ENCODE measurements at places on chromosomes 1 and 21.

- DNase-seq, result no peak
These were observed 14.4 kb downstream of the SOX13 start for GRCh38 chr1:204087181-204087892.

GRCh38 chr1:161498646-161499045 lies 6.6 kb upstream of the FCGR2A start:
- no peak for DNase-seq

- no peak for DNase-seq
These were observed 39.3 kb upstream of the TENT5C start for GRCh38 chr1:117566556-117566955.

- no peak for DNase-seq
These were observed 68.8 kb downstream of the JMJD4 start for GRCh38 chr1:227666286-227666685.

- DNase-seq, result peak; percentile 93
These were observed 24.2 kb downstream of the PDE9A start for GRCh38 chr21:42677339-42678321.

DNA sequence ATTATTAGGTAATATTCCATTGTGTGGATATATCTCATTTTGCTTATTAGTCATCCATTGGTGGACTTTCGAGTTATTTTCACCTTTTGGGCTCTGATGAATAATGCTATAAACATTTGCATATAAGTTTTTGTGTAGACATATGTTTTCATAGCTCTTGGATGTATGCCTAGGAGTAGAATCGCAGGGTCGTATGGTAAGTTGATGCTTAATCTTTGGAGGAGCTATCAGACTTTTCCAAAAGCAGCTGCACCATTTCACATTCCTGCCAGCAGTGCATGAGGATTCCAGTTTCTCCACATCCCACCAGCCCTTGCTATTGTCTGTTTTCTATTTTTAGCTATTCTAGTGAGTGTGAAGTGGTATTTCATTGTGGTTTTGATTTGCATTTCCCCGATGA lies 120.3 kb upstream of the TMEM51 start:
- no peak for DNase-seq

DNA sequence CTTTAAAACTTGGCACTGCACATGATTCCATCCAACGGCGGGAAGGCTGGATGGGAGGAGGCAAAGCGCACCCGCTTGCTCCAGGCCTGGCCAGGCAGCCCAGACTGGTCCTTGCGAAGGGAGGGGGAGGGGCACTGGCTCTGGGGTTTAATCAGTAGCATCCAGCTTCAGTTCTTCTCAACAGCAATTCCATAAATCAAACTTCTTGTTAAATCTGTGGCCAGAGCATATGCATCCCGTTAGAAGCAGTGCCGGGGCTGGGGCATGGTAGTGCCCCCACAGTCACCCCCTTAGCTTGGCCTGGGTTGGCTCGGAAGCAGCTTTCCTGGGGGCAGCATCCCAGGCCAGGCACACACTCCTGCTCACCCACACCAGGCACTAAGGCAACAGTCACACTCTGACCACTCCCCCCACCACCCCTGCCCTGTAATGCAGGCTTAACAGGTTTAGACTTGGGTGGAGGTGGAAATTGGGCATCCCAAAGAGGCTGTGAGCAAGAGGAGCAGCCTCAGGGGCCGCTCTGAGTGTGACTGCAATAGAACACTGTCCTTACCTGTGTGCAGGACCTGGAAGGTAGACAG lies 94.1 kb upstream of the CASZ1 start:
- DNase-seq, result no peak

DNA sequence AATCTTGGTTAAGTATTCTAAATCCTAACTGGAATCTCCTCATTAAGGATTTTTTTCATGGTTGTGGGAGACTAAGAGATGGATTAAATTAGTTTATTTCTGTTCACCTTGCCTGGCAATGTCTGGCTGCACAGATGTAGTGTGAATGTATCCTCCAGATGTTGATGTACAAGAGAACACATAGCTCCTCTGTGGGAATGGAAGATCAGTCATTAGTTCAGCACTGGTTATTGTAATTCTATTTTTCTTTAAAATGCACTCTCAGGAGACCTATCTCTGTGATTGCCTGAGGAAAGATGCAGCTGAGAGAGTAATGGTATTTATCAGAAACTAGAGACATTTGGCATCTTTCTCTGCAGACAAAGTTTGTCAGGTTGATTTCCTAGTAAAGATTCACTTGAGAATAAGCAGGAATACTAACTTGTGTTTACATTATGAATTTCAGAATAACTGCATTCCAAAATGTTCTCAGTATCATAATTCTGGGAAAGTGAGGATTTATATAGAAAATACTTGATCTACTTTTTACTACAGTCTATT lies 178.6 kb downstream of the GIPC2 start:
- DNase-seq, result no peak

DNA sequence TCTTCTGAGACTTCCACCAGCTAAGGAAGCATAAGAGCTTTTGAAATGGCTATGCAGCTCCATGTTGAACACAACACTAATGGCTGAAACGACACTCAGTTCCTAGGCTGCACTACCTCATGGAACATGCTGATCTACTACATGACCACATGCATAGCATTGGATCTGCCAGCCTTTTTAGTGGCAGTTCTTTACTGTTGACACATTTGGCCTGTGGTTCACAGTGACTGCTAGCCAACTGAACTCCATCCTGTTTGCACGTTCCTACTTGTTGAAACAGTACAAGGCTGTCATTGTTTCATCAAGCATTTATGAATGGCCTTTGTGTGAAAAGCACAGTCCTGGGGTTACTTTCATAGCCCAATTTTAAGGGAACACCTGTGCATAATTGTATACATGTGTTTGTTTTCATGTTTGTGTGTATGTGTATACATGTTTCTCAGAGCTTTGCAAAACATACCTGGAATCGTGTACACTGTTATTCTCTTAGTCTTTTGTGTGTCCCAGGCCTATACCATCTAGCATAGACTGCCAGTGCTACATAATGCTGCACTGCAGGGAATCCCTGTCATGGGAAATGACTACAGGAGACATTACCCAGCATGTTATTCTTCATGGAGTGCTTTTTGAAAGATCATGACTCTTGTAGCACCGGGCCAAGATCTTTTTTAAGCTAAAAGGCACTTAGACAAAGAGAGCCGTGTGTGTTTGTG lies 179.6 kb upstream of the ESRRG start:
- no peak for DNase-seq

DNA sequence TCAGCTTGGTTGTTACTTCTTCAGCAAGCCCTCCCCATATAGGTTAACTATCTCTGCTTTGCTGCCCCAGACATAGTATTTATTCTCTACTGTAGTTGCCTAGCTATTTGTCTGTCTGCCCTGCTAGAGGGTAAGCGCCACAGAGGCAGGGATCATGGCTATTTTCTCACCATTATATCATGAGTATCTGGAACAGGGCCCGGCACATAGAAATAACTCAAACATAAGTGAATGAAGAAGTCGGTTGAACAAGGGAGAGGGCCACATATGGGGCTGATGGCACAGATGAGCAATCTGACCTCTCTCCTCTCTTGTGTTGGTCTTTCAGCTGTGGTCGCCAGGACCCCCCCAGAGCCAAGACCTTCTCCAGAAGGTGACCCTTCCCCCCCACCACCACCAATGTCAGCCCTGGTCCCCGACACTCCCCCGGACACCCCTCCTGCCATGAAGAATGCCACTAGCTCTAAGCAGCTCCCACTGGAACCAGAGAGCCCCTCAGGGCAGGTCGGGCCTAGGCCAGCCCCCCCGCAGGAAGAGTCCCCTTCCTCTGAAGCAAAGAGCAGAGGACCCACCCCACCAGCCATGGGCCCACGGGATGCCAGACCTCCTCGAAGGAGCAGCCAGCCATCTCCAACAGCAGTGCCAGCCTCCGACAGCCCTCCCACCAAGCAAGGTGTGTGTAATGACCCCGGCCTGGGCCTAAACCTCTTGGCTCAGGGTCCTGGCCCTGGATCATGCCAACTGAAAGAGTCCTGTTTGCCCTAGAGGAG lies 14.9 kb downstream of the MAP7D1 start:
- no peak for DNase-seq

- no peak for DNase-seq
These were observed 5.1 kb downstream of the FHAD1 start for GRCh38 chr1:15251857-15252835.

DNA sequence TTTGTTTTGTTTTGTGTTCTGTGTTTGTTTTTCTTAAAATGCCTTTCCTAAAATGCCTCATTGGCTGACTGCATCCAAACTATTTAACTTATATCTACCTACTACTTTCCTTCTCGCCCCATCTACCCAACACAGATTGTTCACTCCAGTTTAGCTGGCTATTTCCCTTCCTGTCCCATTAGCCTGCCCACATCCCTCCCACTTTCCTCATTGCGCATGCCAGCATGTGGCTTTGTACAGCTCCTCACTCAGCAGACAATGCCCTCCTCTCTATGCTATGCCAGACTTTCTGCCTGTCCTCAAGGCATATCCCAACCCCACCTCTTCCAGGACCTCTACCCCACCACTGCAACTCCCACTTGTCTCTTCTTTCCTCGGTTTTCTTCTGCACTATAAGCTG lies 94.7 kb upstream of the C1orf21 start:
- no peak for DNase-seq

- no peak for DNase-seq
These were observed 122.1 kb upstream of the RGS1 start for GRCh38 chr1:192453360-192453992.

Measured in hematopoietic multipotent progenitor cell treated with erythropoietin and hydrocortisone succinate and interleukin-3 and kit ligand, for 4 days (in vitro differentiated cells).